KG1 (cell line): ENCODE measurements at places on chromosomes 2 and 18.

DNA sequence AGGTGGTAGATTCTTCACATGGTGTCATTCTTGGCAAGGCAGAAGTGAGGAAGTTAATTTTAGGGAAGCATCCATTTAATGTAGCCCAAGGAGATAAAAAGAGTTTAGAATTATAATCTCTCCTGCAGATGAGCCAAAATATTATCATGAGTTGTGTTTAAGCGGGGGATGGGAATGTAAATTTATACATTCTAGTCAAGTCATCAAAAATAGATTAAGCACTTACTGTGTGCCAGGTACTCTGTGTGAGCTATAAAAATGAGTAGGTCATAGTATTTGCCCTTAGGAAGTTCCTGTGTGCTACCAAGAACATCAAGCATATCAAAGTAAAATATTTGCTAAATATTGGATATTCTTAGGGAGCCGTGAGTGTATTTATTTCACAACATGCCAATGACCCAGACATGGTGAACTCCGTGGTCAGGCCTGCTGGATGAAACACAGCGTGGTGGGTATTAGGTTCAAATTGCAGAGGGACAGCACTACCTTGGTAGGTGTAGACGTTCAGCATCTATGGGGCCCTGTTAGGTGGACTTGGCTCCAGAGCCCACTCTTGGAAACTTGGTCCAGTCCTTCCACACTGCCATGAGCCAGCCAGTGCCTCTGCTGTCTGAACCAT lies 37.4 kb downstream of the MEIS1 start:
- no peak for DNase-seq

GRCh38 chr2:101116841-101117552 lies 34.2 kb downstream of the TBC1D8 start:
- DNase-seq, result no peak

DNA sequence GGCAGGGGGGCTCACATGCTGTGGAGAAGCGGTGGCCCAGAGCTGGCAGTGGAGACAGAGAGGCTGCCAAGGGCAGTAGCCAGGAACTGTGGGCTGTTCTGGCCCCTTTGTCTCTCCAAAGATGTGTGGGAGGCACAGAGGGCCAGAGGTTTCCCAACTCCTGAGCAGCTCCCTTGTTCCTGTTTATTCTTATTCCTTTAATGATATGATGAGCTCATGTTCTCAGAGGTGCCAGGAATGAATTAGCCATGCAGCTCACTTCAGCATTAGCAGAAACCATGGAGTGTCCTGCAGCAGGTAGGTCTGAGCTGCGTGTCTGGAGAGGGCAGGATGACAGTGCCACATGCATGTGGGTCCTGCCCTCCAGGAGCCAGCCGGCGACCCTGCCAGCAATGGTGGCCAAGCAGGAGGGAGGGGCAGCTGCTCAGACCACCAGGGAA lies 77.9 kb upstream of the FZD7 start:
- DNase-seq, result no peak

- no peak for DNase-seq
Measured at GRCh38 chr2:175418224-175418835, 236.8 kb upstream of the ATP5MC3 start.

GRCh38 chr18:55243255-55243654 lies 284.0 kb upstream of the CCDC68 start:
- DNase-seq, result no peak

DNA sequence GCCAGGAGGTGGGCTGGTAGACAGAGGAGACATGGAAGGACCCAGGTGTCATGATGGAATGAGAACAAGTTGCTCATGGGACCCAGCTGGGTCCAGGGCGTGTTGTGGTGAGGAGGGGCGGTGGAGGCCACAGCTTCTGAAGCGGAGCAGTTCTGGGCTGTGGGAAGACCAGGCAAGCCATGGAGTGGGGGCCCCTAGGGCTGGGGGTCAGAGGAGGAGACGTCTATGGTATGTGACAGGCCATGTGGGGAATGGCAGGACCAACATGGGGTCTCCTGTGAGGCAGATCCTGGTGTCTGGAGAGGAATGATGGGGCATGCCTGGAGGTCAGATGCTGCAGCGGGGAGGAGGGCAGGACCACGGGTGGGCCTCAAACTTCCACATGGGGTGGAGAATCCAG lies 16.9 kb downstream of the MYO7B start:
- no peak for DNase-seq
